ENCODE measurements at places on chromosomes 5 and 9. TPM values are rescaled to one million over a fixed set of nuclear protein-coding genes. Genes with fewer than 3 reads are reported as not detected.

Gene MUSK
- polyA plus RNA-seq: 8.5 TPM

Gene IFNA13
- not detected for polyA plus RNA-seq

Gene EDIL3
- 11.9 TPM for polyA plus RNA-seq

GRCh38 chr9:72773570-72773969 lies 179.3 kb downstream of the ALDH1A1 start:
- no peak for DNase-seq
